Suprapubic skin (tissue), 4 donors: ENCODE measurements at places on chromosomes 11 and 22. TPM values are rescaled to one million over a fixed set of nuclear protein-coding genes. Genes with fewer than 3 reads are reported as not detected.

DNA sequence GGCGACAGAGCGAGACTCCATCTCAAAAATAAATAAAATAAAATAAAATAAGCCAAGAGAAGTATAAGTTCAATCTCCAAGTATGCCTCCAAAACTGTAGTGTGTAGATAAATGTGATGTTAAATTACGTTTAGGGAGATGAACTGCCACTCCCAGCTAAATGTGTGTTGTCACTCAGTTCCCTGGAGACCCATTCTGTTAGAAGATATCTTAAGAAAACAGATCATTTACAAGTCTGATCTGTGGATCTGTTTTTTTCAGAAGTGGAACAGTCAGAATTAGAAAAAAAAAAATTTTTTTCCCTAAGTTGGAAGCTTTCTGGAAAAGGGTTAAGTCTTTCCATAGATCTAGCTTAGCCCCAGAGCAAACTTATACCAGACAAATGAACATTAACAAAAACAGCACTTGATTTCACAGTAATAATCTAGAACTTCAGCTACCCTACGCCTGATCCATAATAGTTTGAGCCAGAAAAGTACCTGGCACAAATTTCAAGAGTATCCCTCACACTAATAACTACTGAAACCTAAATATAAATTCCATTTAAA is 18.2 kb downstream of the CELF1 start:
- no peak for DNase-seq

DNA sequence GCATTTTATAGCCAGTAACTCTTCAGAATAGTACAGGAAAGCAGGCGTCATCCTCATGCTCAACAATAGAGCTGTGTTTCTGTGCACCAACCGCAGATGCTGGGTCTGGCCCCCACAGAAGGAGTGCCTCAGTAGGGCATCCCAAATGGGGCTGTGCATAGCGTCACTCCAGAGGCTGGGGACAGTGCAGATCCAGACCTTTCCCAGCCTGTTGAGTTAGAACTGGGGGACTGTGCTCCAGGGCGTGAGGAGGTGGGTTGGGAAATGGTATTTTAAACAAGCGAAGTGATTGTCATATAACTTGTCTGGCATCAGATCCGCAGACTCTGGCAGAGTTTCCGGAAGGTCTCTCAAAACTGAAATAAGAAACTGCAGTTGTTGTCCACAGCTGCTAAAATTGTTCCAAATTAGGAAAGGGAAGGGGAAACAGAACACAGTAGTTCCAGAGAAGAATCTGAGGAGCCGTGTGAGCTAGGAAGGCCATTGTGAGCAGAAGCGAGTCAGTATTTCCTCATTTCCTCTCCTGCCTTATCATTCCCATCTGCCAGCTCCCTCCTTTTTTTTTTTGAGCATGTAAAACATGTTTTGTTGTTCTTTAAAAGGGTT is 52.2 kb downstream of the JAM3 start:
- no peak for DNase-seq

GRCh38 chr11:102770191-102770590 is 10.2 kb downstream of the MMP10 start:
- DNase-seq, result no peak

Gene DEPDC7
- total RNA-seq, result 2.4 TPM
